ENCODE measurements at places on chromosomes 4 and X. TPM values are rescaled to one million over a fixed set of nuclear protein-coding genes. Genes with fewer than 3 reads are reported as not detected.

DNA sequence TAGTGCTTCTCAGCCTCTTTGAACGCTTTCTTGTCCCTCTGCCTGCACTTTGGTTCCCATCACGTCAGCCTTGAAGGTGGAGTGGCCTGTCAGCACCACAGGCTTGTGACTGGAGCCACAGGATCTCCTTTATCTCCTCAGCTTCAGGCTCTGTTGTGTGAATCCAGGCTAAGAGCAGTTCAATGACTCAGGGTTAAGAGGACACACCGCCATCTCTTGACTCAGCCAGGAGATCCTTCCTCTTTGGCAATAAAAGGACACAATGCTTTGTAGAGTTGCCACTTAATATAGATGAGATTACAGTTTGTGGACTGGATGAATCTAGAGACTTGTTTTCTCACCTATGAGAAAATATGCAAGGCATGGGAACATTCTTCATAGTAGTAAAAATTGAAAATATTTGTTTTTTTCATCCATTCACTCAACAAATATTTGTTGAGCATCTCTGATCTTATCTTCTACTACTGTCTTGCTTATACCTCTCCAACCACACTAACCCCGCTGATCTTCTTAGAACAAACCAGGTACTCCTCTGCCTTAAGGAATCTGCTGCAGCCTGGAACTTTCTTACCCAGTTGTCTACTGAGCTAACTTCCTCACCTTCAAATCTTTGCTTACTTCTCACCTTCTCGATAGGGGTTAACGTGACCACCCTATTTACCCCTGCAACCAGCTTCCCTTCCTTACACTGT, 62.3 kb downstream of the UCHL1 start:
- no peak for DNase-seq

DNA sequence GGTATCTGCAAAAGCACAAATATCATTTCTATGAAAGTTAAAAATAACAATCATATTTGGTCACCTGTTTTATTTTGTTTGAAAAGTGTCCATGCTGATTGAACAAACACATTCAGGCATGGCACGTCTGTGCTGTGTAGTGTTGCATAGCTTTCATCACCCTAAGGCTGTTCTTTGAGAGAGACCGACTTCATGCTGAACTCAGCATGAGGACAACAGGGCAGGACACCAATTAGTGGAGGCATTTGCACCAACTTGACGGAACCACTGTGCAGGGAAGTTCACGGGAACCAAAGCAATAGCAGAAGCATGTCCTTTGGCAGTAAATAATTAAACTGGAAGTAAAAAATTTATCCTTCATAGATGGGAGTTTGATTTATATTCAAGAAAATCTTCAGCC, 158.4 kb upstream of the SLC7A11 start:
- DNase-seq, result no peak

- DNase-seq, result no peak
These were observed 205.8 kb upstream of the BOD1L1 start for GRCh38 chr4:13833171-13833804.

DNA sequence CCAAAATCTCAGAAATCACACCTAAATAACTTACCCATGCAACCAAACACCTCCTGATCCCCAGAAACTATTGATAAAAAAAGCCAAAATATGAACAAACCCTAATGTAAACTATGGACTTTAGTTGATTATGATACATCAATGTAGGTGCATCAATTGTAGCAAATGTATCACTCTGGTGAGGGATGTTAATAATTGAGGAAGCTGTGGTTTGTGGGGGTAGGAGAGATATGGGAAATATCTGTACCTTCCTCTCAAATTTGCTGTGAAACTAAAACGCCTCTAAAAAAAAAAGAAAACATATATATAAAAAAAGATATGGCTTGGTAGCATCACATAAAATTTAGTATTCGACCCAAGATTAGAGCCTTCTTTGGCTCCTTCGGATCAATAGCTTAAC, 144.3 kb upstream of the CPEB2 start:
- no peak for DNase-seq

Gene CDKL2
- total RNA-seq, result not detected
